ENCODE measurements at places on chromosomes 12 and 14.
A peak's percentile ranks its signal among the peaks of the same experiment; 100 is the strongest.

- no peak for DNase-seq
Observed at GRCh38 chr12:104519190-104520019, 62.7 kb downstream of the CHST11 start.

DNA sequence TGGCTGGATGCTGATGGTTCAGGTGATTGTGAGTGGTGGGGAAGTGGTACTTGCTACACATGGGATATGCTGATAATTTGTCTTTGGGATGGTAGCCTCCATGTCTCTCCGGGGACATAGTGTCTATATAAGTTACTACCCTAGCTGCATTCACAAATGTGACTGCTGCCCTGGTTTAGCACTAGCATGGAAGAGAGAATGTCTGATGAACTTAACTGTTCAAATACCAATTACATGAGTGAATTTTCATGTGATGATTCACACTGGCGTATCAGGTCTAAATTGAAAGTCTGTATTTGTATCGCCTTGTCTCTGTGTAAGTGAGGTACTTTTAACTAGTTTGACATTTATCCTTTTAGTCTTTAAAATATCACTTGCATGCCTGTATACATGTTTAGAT, 34.4 kb downstream of the ATF7IP start:
- no peak for DNase-seq

DNA sequence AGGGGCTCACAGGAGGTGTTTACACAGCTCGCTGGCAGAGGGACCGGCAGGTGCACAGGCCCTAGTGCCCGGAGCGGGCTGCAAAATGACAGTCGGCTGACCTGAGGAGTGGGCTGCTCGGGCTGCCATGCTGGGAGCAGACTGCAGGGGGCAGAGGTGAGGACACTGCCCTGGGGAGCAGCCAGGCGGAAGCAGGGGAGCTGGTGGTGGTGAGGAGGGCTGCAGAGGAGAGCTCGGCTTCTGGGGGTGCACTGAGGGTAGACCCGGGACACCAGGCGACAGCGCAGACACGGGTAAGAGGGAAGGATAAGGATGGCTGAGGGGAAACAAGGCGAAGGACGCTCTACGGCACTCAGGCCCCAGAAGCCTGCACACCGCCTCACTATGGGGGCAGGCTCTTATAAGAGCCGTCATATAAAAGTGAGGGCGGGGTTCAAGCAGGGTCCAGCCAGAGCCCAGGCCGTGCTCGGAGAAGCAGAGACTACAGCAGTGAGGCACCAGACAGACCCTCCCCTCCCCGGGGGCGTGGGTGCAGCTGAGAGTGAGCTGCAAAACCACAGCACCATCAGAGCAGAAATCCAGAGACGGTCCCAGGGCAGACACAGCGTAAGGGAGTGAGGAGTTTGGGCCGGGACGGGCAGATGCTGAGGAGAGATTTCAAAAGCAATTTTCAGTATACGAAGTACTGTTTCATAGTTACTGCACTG, 62.5 kb downstream of the CCDC88C start:
- peak; percentile 78 for DNase-seq

DNA sequence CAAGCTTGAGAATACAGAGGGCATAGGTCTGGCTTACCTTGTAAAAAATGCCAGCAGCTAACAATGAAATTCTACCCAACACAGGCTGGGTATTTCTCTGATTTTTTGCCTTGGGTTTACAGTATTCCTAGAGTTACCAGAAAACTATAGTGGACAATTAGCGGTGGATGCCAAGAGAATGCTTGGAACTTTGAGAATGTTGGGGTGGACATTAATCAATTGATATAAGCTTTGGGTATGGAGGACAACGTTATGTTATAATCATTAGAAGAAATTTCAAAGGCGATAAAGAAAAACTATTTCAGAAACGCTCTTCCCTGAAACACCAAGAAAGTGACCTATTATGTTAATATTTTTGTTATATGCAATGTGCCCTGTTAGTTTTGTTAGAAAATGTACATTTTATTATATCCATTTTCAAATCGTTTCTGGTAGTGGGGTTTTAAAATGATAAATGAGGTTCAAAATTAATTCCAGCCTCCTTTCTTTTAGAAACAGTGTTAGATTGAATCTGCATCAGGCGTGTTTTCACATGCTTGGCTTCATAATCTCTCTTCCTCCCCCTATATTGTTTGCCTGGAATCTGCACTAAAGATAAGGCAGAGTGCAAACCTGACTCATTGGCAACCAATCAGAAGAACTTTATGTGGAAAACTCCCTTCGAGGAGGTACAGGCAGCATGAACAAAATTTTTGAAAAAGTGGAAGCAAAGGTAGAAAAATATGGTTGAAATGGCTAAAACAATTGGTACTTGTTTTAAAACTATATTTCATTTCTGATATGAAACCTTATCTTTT, 1.4 kb upstream of the PTPRQ start:
- no peak for DNase-seq

DNA sequence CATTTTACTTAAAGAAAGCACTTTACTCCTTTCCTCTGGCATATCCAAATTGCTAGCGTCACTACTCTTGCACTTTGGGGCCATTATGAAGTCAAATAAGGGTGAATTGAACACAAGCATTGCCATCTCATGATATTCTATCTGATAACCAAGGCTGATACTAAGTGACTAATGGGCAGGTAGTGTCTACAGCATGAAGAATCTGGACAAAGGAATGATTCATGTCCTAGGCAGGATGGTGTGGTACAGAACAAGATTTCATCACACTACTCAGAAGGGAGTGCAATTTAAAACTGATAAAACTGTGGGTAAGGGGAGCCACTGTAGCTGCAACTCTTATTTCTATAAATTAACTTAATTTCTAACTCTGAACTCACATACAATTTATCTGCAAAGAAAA, 7.7 kb upstream of the SLC6A15 start:
- DNase-seq = no peak

- no peak for DNase-seq
Observed at GRCh38 chr14:89011355-89012281, 187.2 kb downstream of the TTC8 start.

- DNase-seq = no peak
Observed at GRCh38 chr12:92778525-92778924, 75.7 kb downstream of the PLEKHG7 start.

GRCh38 chr14:95439881-95440280, 76.6 kb downstream of the SYNE3 start:
- DNase-seq = no peak

GRCh38 chr12:65685514-65685913, 138.8 kb upstream of the HMGA2 start:
- DNase-seq = peak; percentile 31

DNA sequence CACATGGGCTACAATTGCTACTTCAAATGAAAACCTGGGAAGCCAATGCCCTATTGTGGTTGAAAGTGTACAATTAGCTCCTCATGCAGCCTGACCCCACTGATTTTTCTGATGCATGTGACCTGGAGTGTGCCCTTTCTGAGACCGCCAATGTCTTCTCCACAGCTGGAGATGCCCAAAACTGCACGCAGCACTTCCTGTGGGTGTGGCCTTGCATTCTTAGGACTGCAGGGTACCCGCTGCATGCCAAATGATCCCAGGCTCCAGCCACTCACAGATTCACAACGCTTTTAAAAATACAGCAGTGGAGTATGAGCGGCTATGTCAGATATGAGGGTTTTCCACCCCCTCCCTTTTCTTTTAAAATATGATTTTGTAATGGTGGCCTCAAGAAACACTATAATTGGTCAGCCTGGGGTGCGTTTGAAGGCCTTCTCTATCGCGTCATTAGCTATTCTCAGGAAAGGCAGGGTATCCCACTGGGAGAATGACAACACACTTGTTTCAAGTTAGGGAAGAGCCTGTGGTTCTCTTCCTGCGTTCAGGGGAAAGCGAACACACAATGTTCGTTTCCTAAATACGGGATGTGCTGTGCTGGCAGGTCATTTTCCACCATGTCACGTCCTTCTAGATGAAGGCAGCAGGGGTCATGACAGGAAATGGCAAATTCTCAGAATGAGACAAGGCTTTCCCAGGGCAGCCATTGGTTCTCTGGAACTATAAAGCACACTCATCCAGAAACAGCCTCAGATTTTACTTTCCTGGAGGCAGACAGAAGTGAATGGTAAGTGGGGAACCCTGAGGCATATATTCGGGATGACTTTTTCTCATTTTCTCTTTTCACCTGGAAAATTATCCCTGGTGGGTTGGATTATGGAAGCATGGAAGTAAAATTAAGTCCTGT, at the start of gene APOLD1:
APOLD1 (plus strand) TSS at position 749 of the 904 bp plus-strand sequence; CDS start at position 782, 33 bp downstream.
- DNase-seq = peak; percentile 17

GRCh38 chr12:119158402-119158801, 20.3 kb upstream of the HSPB8 start:
- DNase-seq = no peak

DNA sequence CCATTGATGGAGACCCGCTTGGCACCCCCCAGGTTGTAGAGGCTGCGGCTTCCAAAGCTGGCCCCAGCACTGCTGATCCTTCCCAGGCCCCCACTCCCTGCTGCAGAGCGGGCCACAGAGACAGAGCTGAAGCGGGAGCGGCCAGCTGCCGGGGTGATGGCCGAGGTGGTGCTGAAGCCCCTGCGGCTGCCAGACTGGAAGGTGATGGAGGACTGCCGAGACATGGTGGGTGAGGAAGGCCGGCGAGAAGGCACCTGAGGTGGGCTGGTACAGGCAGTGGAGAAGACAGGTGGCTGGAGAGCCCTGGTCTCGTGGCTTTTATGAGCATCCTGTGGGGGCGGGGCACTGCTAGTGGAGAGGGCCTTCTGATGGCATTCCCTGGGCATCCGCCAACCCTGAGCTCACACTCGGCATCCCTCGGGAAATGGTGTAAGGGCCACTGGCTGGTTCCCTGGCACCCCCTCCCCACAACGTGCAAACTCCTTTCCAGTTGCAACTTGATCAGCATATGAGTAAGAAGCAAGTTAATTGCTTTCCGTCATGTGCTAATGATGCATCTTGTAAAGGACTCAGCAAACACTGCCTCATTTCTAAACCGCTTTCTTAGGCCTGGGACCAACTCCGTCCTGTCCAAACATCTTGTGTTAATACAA, at the start of gene KRT75:
KRT75 (minus strand) TSS at position 291 of the 653 bp plus-strand sequence; CDS start at position 224, 67 bp downstream.
- no peak for DNase-seq

DNA sequence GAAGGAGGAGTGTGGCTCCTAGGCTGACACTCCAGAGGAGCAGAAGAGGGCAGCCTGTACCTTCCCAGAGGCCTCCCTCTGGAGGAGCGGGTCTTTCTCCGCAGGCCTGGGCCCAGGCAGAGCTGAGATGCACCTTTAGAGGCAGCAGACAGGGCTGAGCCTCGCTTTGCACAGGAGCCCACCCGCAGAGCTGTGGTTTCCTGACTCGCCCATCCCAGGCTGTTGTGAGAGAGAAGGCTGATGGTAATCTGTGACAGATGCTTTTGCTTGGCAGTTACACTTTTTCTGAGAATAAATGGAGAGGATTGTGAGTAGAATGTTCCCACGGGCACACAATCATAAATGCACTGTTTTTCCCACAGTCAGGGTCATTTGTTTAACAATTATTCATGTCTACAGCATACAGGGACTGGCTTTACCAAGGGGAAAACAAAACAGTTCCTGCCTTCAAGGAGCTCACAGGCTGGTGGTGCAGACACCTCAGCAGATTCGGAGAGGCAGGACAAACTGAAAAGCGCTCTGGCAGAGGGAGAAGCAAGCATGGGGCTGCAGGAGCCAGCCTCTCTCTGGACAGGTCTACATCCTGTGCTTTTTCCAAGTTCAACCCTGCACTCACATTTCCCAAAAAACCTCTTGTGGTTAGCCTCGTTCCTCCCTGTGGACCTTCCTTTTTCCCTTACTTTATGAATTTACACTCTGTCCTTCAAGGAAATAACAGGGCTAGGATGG, 13.9 kb downstream of the EVL start:
- DNase-seq = no peak

DNA sequence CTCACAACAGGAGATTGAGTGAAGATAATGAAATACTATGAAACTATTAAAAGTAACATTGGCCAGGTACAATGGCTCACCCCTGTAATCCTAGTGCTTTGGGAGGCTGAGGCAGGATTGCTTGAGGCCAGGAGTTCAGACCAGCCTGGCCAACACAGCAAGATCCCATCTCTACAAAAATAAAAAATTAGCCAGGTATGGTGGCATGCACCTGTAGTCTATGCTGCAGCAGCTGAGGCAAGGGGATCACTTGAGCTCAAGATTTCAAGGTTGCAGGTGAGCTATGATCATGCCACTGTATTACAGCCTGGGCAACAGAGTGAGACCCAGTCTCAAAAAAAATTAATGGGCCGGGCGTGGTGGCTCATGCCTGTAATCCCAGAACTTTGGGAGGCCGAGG, 14.9 kb downstream of the RAD9B start:
- no peak for DNase-seq

GRCh38 chr12:90959538-90960139, 4.7 kb upstream of the CCER1 start:
- peak; percentile 70 for DNase-seq

- peak; percentile 54 for DNase-seq
Observed at GRCh38 chr14:101365329-101366158, 195.8 kb upstream of the DIO3 start.

- peak; percentile 78 for DNase-seq
Observed at GRCh38 chr12:93536766-93537488, 35.5 kb upstream of the SOCS2 start.

GRCh38 chr12:68499616-68500015, 111.1 kb upstream of the RAP1B start:
- DNase-seq = no peak

DNA sequence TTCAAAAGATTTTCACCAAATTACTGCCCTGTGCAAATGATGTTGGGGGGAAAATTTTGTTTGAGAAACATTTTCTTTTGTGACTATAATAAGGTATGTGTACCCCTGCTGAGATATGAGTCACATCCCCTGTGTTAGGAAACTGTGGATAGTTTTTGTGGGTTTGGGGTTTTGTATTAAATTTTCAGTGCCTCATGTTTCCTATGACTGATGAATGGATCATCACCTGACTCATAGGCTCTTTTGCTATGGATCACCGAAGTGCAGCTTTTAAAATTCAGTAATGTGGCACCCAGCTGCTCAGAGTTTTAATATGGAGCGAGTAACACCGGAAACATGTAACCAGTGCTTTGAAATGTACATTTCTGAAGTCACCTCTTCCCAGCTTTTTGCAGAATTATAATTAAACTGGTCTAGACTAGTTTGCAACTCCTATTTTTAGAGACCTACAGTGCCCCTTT, 167.4 kb upstream of the HMGA2 start:
- no peak for DNase-seq

DNA sequence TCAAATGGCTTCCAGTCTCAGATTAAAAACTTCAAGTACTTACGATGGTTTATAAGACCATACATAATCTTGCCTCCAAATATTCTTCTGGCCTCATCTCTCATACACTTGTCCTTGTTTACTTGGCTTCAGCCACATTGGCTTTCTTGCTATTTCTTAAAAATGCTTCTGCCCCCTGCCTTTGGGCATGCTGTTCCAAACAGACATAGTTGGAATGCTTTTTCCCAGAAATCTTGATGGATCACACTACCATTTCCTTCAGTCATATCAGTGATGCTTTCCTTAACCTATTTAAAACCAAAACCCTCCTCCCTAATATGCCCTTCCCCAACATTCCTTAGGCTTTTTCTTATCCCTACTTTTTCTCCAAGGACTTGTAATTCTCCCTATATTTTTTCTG, 74.4 kb upstream of the PAWR start:
- DNase-seq = no peak

- DNase-seq = no peak
Observed at GRCh38 chr12:70290116-70290515, 46.9 kb downstream of the CNOT2 start.

All from NAMALWA (cell line).